Stimulated activated CD4-positive, alpha-beta T cell treated with anti-CD3 and anti-CD28 coated beads, TNF-alpha, amount 100 ng/mL, for 1 hour (primary cell): ENCODE measurements at places on chromosomes 12 and 14.

DNA sequence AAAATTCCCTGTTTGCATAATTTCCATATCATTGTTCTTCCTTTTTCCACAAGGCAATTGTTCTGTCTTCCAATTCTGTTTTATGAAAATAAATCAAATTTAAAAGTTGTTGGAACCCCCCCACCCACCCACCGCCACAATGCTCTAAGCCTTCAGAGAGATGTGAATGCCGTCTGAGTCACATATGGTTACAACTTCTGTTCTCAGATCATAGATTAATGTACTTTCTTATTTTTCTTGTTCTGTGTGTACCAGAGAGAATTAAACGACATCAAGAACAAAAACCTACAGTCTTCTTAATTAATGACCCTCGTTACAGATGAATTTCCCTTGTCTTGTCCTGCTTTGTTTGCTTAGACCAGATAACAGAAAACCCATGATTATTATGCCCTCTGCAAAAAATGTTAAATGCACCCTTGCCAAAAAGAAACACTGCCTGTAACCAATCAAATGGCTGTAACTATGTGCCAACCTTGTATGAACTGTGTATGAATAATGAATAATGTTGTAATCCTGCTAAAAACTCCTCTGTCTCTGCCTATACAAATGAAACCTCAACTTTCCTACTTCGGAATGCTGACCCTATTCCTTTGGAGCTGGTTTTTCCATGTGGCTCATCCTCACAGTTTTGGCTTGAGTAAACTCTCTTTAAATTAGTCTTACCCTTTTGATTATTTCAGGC, 14.0 kb downstream of the OR6S1 start:
- DNase-seq: no peak

DNA sequence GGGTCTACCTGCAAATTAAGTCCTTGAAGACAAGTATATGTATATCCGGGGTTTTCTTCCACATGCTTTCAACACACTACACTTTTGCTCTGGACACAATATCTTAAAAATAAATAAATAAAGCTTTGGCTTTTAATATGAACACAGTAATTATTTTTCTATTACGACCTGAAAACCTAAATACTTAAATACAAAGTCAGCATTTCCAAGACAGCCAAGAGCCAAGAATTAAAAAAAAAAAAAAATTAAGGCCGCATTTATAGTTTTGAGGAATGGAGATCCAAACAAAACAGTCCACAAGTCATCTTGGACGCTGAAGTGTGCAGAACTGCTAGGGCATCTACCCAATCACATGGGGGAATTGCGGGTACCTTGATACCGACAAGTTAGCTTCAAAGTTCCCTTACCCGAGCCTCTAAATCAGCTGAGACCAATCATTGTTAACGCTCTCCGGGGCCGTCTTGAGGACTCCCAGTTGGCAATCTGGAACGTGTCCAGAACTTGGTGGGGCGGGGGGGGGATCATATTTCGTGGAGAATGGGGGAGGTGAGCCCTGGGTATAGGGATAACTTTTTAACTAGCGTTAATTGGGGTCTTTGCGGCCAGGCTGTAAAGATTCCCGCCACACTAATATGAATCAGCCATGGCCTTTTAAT, 731 bp upstream of the PCNX4 start:
- no peak for DNase-seq

DNA sequence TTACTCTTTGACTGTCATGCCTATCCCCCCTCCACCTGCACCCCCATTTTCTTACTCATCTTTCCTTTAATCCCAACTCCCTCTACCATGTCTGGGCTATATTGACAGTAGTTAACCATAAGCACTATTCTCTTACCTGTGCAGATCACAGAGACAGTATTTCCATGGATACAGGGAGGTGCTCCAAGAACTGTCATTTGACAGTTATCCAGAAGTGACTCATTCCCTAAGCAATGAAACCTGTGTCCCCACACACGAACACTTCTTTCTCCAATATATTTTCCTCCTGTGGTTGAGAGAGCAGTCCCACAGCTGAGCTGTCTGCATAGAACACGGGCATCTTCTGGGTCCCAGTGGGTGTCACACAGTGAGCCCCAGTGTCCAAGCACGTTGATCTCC, 68.8 kb downstream of the CD163L1 start:
- DNase-seq: no peak

- no peak for DNase-seq
Observed at GRCh38 chr14:60266021-60266937, 17.3 kb downstream of the PPM1A start.

GRCh38 chr14:73477618-73478266, 13.0 kb upstream of the RIOX1 start:
- DNase-seq: no peak

DNA sequence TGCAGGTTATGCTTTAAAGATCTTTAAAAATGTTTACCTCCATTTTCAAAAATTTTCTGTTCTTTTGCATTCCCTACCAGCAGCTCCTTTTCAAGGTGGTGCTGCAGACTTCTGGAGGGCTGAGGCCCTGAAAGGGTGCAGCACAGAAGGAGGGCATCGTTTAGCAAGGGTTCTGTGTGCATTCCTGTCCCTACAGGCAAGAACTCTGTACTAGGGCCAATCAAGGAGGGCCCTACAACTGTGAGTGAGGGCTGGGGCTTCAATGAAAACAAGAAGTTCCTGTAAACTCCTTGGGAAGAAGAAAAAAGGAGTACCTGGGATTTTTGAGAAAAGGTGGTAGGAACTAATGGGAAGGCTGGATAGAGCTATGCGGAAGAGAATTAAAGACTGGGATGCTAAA, 50.7 kb upstream of the CSRP2 start:
- no peak for DNase-seq

- DNase-seq: no peak
Observed at GRCh38 chr14:100405760-100406455, 82.8 kb downstream of the SLC25A47 start.

DNA sequence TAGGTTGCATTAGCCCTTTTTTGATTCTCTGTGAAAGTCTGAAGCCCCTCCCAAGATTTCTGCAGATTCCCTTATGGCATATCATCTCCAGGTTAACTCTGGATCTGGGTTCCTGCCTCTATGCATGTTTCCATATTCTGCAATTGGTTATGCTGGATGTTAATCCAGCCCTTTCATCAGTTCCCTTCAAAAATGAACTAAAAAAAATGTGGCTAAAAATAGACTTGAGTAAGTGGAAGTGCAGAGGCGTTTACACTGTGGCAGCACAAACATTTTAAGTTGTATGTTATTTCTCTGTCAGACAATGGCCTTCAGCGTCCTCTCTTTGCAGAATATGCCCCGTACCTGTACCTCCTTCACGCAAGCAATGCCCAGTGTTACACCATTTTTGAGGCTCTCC, 11.4 kb downstream of the MGST1 start:
- no peak for DNase-seq

- DNase-seq: no peak
Observed at GRCh38 chr12:131432532-131433260, 278.2 kb upstream of the SFSWAP start.

GRCh38 chr12:48542300-48542928, 17.0 kb downstream of the OR8S1 start:
- DNase-seq: no peak

GRCh38 chr14:75672605-75673192, 11.7 kb downstream of the TTLL5 start:
- DNase-seq: no peak

GRCh38 chr12:88142610-88142991, 494 bp downstream of the TMTC3 start:
- DNase-seq: no peak

DNA sequence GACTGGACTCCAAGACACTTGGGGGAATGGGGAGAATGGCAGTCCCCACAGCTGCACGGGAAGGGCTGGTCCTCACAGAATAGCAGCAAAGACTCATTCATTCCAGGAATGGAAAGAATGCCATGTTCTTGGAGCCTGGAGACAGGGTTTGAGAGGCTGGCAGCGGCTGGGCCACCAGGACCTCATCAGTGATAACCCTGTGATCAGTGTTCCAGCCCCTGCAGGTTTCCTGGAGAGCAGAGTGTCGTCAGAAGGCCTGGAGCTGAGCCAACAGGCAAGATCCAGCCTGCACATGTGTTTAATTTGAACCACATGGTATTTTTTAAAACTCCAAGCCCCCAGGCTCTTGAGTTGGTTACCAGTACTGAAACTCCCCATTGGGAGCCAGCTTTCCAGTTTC, 11.3 kb downstream of the BDKRB1 start:
- no peak for DNase-seq

DNA sequence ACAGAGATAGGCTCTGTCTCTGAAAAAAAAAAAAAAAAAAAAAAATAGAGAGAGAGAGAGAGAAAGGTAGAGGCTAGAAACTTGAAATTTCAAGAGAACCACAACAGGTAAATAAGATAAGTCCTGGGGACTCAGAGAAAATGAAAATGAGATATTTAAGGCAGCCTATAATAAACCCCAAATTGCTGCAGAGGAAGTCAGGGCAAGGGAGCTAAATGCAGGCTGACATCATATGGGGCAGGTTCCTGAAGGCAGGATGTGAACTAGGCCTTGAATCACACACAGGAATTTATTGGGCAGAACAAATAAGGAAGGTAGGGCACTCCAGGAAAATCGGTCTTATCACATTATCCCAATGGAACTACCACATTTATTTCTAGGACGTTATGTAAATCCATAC, 54.9 kb upstream of the NUDT4 start:
- DNase-seq: no peak

- no peak for DNase-seq
Observed at GRCh38 chr12:10668526-10668925, 5.3 kb downstream of the STYK1 start.

DNA sequence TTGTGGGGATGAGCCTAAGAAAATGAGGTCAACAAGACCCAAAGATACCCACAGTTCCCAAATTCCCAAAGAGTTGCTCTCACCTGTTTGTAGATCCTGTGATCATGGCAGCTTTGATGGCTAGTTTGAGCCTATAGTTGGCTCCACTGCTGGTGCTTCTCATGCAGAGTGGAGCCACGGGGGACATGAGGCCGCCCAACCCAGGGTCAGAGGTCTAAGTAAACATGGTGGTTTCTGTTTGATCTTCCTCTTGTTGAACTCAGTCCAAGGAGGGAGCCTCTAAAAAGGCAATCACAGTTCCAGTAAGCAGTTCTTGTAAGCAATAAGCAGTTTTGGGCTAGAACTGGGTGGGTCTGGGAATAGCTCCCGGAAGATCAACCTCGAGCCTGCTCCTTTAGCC, 125.6 kb upstream of the DHRS4 start:
- no peak for DNase-seq

DNA sequence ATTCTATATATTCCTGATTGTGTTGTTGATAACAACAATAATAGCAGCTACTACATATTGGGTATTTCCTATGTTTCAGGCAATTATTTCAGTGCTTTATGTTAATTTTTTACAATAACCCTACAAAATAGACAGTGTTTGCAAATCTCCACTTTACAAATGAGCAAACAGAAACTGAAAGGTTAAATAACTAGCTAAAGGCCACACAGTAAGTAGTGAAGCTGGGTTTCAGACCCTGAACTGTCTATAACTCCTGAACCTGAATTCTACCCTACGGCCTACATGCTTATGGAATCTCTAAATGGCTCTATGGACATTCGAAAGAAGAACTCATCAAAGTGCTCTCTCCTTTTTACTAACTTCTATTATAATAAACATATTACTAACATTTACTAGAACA, 19.7 kb upstream of the NUDT4 start:
- DNase-seq: no peak

DNA sequence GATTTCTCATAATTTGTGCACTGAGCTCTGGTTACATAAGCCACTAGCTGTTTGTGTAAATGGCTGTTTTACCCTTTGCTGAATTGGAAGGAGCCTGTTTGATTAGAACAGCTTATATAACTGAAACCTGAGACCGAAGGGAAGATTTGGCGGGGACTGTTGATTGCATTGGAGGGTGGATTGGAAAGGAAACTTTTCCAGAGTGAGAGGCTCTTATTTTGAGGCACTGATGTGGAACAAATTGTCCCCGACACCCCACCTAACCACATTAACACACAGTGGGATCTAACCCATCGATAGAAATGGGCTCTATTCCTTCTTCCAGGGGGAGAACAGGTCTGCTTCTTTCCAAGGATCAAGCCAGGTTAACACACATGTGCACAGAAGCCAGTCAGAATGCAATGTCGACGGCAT, 51.7 kb downstream of the TMEM30B start:
- DNase-seq: no peak

DNA sequence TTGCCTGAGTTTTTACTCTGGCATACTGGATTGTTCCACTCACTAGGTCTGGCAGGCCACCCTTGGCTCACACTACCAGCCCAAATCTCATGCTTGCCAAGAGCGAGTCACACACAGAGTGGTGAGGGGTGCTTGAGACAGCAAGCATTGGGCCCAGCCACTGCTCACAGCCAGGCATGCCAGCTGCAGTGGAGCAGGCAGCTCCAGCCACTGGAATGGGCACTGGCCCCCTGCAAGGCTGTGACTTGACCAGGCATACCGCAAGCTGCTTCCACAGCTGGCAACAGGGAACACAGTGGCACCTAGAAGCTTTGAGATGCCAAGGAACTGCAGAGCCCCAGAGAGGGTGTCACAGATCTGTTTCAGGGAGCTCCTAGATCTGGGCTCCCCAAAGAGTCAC, 488.5 kb downstream of the LRFN5 start:
- DNase-seq: no peak

GRCh38 chr14:23040100-23040499, 1.9 kb upstream of the PSMB11 start:
- DNase-seq: no peak

GRCh38 chr14:33026850-33027430, 88.3 kb downstream of the NPAS3 start:
- no peak for DNase-seq

DNA sequence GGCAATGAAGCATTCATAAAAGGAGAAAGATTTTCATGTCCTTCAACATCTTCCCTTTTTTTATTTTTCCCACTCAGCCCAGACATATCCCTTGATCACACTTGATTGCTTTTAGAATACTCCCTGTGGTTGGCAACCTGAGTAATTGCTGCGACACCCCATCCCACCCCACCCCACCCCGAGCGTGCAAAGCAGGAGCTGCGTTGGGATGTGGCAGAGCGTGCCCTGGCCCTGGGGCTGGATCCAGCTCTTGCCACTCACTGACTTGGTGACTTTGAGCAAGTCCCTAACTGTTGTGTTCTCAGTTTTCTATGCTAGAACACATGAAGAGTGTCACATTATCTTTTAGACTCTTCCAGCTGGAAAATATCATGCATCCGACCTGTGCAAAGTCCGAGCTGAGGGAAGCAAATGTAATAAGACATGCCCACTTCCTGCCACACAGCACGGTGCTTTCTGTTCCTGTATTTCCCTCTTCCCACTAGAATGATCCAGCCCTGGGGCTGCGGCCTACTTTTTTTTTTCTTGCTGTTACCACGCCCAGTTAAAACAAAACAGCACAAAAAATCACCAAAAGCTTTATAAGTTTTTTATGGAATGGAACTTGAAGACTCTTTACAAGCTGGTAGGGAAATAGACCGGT, 4.0 kb downstream of the ASCL4 start:
- DNase-seq: no peak

- DNase-seq: no peak
Observed at GRCh38 chr14:101844219-101844618, 82.7 kb downstream of the PPP2R5C start.

GRCh38 chr12:53768976-53769375, 17.2 kb upstream of the CISTR start:
- no peak for DNase-seq
